ENCODE measurements at places on chromosomes 2 and 18. TPM values are rescaled to one million over a fixed set of nuclear protein-coding genes. Genes with fewer than 3 reads are reported as not detected.

ALPG gene
- not detected for total RNA-seq

- DNase-seq: no peak
Measured at GRCh38 chr2:234542742-234543141, 45.9 kb upstream of the ARL4C start.

DNA sequence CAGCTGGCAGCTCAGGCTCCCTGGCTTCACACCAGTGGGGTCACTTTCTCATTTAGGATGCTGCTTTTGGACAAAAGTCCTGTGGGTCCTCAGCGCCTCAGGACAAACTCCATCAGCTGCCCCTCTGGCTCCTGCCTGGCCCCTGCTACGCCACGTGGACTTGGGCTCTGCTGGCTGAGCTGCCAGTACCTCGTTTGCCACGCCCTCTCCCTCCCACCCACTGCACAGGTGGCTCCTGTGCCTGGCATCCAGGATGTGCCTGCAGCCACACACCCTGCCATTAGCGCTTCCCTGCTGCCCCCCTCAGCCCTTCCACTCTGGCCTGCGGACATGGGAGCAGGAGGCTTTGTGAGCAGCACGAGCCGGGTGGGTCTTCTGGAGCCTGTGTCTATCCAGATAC is 118.9 kb downstream of the ZNF236 start:
- DNase-seq: no peak

DNA sequence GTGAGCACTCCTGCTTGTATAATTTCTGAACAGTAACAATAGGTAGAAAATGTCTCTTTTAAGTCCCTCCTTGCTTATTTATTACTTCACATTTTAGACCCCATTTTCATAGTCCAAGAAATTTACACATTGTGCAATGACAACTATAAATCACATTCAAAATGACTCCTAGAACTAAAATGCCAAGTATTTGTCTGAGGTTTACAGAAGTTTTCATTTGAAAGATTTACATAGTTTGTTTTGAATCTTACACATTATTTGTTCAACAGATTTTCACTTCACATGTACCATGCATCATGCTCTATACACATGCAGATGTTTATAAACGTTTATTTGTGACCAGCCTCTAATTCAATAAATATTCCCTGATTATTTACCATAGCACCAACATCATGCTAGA is 15.7 kb upstream of the TRIB2 start:
- DNase-seq: no peak

- DNase-seq: no peak
Measured at GRCh38 chr2:236994361-236994760, 91.3 kb upstream of the COPS8 start.

HOXD11 gene
- total RNA-seq: not detected

TMEM198 gene
- 3.7 TPM for total RNA-seq

GRCh38 chr18:63017977-63018376 is 301.6 kb downstream of the BCL2 start:
- no peak for DNase-seq

All from esophagus muscularis mucosa (tissue), 4 donors.